ENCODE measurements at places on chromosomes 3 and 15.
A peak's percentile ranks its signal among the peaks of the same experiment; 100 is the strongest.

DNA sequence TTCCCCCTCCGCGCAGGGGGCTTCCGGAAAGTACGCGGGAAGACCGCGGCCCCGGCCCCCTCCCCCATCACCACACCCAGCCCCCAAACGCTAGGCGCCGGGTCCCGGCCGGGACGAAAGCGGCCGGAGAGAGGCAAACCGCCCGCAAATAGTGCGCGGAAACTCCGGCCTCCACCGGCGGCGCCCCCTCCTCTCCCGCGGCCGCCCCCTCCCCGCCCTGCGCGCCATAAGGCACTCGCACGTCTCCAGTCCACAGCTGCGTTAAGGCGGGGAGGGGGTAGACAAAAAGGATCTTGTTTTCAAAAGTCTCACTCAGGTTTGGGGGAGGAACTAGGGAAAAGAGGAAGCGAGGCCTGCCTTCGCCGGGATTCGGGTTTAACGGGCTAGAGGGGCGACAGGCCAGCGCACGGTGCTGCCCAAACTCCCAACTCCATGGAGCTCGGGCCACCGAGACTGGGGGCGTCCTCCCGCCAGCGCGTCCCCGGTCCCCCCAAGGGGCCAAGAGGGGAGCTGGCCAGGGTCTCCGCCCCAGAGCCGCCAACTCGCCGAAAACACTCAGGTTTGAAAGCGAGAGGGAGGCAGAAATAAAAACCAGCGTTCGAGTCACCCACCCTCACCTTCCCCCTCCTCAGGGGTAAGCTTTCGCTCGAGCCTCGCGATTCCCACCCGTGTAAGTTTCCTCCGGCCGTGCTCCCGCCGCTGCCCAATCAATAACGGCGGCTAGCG, 1.8 kb downstream of the ANP32A start:
- DNase-seq: peak; percentile 57

DNA sequence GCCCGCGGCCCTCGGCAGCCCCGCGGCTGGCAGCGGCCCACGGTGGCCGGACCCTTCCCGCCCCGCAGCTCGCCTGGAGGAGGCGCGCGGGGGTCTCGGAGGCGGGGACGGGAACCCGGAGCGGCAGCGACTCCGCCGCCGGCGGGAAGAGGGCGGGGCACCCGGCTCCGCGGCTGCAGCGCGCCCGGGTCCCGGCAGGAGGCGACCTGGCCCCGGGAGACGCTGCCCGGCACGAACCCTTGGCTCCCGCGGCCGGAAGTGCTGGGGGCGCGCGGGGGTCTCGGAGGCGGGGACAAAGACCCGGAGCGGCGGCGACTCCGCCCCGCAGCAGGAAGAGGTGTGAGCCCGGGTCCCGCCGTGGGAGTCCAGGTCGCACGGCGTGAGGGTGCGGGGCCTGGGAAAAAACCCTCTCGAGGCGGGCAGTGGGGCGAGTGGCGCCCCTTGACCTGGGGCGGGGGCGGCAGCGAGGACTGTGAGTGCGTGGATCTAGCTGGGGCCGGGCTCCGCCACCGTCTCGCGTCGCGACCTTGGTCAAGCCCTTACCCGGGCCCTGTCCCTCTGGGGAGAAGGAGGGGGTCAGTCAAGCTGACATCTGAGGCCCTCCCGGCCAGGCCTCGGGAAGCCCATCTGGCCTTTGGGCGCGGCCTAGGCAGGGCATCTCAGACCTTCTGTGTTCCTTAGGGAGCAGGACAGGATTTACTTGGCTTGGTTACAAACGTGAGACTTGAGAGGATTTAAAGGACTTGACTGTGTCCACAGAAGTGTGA, at the start of gene CIB2:
CIB2 (minus strand) TSS at position 151 of the 767 bp plus-strand sequence. CDS start 230 bp downstream, outside the sequence.
- peak; percentile 69 for DNase-seq

DNA sequence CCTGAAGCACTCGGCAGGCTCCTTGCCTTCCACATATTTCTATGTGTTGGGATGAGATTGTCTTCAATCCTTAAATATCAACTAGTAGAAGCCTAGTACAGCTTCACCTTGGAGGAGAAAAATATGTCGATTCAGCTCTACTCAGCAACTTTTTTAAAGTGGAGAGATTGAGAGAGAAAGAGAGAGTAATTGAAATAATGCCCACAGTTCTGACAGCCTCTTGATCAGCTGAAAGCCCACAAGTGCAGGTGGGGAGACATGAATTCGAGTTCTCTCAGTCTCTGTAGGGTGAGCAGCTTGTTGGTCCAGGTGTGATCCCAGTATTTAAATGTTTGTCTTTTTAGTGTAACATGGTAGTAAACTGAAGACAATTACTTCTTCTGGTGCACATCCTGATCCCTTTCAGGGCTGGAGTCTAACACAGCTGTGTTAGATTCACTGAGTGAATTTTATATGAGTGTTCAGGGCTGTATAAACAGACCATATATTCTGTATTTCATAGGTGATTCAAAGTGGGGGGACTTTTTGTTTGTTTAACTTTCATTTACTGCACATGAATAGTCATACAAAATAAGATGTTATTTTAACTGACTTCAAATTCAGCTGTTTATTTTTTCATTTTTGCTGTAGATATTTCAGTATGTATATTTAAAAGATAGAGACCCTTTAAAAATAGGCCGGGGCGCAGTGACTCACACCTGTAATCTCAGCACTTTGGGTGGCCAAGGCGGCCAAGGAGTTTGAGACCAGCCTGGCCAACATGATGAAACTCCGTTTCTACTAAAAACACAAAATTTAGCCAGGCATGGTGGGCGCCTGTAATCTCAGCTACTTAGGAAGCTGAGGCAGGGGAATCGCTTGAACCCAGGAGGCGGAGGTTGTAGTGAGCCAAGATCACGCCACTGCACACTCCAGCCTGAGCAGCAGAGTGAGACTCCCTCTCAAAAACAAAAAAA, 64.0 kb downstream of the ST6GAL1 start:
- DNase-seq: no peak

- no peak for DNase-seq
Observed at GRCh38 chr3:145191543-145191942, 969.4 kb downstream of the PLOD2 start.

DNA sequence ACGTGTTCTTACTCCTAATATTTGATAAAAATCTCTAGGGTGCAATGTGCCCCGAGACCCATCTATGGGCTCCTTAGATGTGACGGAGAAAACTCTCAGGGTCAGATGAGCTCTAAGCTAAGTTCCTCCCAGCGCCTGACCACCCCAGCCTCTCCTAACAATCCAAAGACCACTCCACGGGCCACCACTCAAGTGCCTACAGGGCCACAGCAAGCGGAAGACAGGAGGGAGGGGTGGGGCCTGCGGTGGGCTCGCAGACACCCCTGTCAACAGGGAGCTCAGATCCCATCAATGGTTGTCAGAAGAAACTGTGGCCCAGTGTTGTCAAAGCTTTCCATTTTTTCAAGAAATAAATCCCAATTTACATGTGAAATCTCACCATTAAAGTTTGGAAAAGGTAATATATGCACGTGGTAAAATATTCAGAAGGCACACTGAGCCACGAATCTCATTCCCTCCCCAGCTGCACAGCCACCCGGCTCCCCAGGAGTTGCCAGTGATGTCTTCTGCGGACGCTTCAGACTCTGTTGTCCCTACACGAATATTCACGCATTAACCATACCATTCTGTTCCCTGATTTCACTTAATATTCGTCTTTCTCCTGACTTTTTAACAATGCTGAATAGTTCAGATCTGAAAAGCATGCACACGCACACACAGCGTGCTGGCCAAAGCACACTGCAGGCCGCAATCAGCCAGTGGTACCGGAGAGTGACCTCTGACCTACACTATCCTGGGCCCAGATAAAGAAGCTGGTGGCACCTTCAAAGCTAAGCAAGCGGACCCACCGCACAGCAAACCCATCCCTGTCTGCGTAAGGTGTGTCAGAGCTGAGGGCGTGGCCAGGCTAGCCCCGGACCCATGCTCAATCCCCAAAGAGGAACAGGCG, 19.1 kb downstream of the TNK2 start:
- DNase-seq: no peak

GRCh38 chr15:69616558-69616957, 163.9 kb downstream of the RPLP1 start:
- no peak for DNase-seq

- DNase-seq: no peak
Observed at GRCh38 chr3:43285644-43286043, 696 bp upstream of the SNRK start.

- DNase-seq: no peak
Observed at GRCh38 chr3:6825524-6825923, 35.4 kb upstream of the GRM7 start.

GRCh38 chr3:55196495-55196894, 268.6 kb upstream of the LRTM1 start:
- no peak for DNase-seq

GRCh38 chr3:196193133-196193735, 18.0 kb downstream of the ZDHHC19 start:
- DNase-seq: no peak

DNA sequence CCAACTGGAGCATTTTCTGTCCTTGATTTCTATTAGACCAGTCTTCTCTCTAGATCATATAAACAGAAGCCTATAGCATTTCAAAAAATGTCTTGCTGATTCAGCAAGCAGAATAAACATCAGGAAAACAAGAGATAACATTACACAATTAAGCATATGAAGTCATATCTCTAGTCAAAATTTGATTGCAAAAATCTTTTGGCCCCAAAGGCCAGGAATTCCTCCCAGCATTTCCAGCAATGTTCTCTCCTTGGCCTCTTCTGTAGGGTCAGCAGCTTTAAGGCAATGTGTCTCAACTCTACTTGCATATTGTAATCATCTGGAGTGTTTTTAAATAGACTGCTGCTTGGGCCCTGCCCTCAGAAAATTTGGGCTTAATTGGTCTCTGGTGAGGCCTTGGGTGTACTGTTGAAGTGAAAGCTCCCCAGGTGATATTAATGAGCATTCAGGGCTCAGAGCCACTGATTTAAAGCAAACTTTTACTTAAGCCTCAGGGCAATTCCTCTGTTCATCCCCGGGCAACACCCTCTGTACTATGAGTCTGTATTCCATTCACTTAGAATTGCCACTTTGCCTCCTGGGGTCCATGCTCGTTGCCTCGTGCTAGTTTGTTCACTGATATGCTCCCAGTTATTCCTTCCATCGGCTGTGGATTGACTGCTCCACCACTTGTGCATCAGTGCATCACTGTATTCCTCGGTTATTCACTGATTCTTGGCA, 1072.6 kb downstream of the ROBO2 start:
- no peak for DNase-seq

- DNase-seq: peak; percentile 1
Observed at GRCh38 chr3:94647131-94647530, 584.3 kb downstream of the NSUN3 start.

- peak; percentile 76 for DNase-seq
Observed at GRCh38 chr3:151345859-151346258, 16.5 kb upstream of the P2RY13 start.

GRCh38 chr3:128076483-128077201, 24.4 kb downstream of the SEC61A1 start:
- no peak for DNase-seq
